ENCODE measurements at places on chromosomes 5 and 9.

- no peak for DNase-seq
These were observed 149.6 kb downstream of the ZNF608 start for GRCh38 chr5:124596595-124597421.

GRCh38 chr5:128243958-128244582 lies 160.5 kb downstream of the SLC12A2 start:
- no peak for DNase-seq

GRCh38 chr9:88813638-88814209 lies 177.5 kb upstream of the S1PR3 start:
- no peak for DNase-seq

GRCh38 chr9:101387871-101388506 lies 3.2 kb upstream of the BAAT start:
- no peak for DNase-seq

GRCh38 chr5:156359476-156359875 lies 32.5 kb downstream of the SGCD start:
- DNase-seq = no peak

GRCh38 chr9:16309082-16309468 lies 561.4 kb downstream of the BNC2 start:
- DNase-seq = no peak

- DNase-seq = no peak
These were observed 7.4 kb downstream of the ADAM19 start for GRCh38 chr5:157568222-157568621.

- peak; percentile 7 for DNase-seq
These were observed 33.5 kb upstream of the CKS2 start for GRCh38 chr9:89277454-89277853.

GRCh38 chr9:121023064-121023463 lies 27.0 kb downstream of the C5 start:
- DNase-seq = no peak

- no peak for DNase-seq
These were observed 5.6 kb upstream of the RNF20 start for GRCh38 chr9:101528015-101528414.

DNA sequence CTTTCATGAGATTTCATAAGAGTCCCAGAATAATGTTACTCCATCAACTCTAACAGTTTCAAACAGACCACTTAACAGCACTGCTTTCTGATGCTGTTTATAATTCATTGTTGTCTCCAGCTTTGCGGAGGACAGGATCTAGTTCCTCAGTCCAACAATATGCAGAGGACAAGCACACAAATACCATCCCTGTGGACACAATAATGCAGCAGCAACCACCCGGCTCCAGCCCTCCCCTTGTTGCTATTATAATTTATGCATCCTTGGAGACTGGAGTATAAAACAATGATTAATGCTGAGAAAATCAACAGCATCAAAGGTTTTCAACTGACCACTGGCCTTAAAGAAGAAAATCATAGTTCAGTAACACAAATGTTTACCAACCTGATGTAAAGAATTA lies 108.3 kb downstream of the DENND1A start:
- no peak for DNase-seq

GRCh38 chr9:130751631-130752355 lies 58.2 kb downstream of the EXOSC2 start:
- DNase-seq = no peak

- DNase-seq = no peak
These were observed 56.6 kb downstream of the SMIM23 start for GRCh38 chr5:171841984-171842776.

DNA sequence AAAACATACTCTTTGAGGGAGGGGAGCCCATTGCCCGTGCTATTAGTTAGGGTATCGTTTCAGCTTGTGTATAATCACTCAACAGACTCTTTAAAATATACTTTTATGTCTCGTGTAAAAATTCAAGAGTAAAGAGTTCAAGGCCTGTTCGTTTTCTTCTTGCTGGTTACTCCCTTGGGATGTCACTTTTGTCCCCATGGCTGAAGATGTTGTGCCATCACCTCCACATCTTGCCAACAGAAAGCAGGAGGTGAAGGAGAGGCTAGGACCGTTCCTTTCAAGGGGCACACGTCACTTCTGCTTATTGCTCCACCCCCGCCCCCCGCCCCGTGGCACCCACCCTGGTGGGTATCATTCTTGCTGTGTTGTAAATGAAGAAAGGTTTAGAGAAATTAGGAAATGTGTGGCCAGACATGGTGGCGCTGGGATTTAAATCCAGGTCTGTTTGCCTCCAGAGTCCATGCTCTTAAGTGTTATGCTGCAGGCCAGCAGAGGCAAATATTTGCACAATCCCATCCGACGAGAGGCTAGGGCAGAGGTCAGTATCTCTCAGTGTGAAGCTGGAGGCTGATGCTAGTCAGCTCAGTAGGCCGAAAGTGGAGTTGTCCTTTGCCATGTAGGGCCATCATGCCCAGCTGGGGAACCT lies 3.0 kb downstream of the MLANA start:
- no peak for DNase-seq

DNA sequence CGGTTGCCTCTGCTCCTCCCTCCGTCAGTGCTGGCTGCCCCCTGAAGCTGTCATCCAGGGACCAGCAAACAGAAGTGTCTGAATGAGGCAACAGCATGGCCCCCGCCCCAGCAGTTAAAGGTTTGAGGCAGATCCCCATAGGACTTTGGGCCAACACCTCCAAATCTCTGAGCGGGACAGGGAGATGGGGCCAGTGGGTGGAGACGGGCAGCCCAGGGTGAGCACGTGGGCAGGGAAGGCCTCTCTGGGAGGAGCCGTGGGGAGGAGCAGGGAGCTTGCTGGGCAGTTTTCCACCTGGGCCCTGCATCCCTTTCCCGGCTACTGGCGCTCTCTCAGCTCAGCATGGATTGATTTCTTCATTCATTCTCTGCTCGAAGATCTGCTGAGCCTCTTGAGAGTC lies 39.1 kb upstream of the NOTCH1 start:
- DNase-seq = no peak

GRCh38 chr9:113998525-113999255 lies 79.4 kb downstream of the AMBP start:
- no peak for DNase-seq

GRCh38 chr5:76225336-76225735 lies 142.2 kb downstream of the SV2C start:
- DNase-seq = no peak

- no peak for DNase-seq
These were observed 7.5 kb upstream of the PRSS3 start for GRCh38 chr9:33787839-33788238.

DNA sequence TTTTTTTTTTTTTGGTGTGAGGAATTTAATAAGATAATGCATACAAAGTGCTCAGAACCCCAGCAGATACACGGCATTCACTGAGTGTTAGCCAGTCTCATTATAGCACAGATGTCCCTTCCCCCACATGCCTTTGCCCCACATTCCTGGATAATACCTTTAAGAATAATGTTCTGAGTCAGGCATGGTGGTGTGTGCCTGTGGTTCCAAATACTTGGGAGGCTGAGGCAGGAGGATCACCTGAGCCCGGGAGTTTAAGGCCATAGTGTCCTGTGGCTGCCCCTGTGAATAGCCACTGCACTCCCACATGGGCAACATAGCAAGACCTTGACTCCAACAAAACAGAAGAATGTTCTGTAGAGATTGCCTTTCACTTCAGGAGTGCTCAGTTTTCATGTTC lies 24.2 kb upstream of the ANKRD18A start:
- DNase-seq = no peak

GRCh38 chr9:94721754-94722153 lies 4.7 kb upstream of the AOPEP start:
- no peak for DNase-seq

GRCh38 chr5:67052034-67052433 lies 144.6 kb downstream of the CD180 start:
- no peak for DNase-seq

DNA sequence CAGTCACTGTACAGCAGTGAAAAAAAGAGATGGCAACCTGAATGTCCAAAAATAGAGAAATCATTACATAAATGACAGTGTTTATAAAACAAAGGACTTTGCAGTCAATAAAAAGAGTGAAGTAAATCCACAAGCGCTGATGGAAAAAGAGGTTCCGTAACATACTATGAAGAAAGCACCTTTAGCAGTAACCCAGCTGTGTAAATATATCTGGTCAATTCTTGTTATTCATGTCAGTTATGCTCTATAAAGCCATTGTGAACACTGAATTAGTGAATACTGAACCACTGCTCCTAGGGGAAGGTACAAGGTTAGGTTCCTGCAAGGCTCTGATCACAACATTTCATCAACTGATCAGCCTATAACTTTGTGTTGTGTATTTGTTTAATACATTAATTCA lies 39.5 kb downstream of the CCNJL start:
- no peak for DNase-seq

DNA sequence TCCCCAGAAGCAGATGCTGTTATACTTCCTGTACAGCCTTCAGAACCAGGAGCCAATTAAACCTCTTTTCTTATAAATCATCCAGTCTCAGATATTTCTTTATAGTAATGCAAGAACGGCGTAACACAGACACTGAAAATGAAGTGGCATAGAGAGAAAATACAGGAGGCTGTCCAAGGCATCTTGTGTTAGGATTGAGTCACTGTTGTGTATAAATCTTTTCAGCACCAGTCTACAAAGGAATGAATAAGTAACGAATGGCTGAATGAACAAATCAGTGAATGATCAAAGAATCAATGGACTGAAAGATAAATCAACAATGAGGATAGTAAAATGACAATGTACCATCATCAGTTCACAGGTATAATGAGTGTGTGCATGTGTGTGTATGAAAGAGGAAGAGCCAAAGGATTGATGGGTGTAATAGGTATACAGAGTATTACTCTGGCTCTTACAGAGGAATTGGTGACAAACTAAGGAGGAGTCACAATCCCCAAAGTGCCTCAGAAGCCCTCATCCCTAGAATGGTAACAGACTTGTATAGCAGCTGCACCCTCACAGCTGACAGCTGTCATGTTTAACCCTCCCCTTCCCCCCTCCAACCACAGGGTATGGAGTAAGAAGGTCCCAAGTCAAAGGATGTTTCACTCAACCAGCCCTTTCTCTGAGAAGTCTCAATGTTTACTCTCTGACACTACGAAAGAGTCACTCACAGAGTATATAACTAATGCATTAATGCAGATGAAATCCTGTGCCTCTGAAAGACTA lies 29.8 kb upstream of the MIER3 start:
- no peak for DNase-seq

- DNase-seq = no peak
These were observed 14.5 kb downstream of the C9orf43 start for GRCh38 chr9:113425072-113425471.

GRCh38 chr9:137318602-137319001 lies 16.5 kb upstream of the NRARP start:
- no peak for DNase-seq

DNA sequence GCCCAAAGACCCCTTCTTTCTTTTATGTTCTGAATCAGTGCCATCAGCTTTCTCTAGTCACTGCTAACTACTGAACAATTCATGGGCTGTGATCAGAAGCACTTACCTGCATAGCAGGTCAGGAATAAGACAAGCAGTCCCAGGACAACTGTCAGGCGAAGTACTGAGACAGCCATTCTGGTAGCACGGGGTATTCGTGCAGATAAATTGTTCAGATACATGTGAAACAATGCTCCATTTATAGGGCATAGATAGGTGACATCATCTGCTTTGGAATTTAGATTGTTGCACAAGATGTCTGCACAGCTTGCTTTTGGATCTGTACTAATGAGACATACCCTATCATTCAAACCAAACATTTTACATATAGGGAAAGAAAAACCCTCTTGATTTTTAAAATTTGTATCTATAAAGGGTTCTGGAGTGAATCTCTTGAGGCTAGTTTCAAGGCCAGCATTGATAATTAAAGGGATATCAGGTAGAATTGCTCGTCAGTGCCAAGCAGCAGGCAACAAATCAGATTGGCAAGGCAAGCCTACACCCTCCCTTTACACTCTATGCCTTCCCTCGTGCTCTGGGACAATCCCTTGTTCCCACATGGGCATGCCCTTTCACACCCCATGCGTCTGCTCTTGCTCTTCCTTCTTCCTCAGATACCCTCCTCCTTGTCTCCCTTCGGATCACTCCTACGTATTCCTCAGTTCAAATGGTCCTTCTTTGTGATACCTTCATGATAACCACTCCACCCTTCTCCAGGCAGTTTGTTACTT lies at the start of gene C5orf46:
Gene C5orf46, minus strand, starts transcription at position 213 of the 770 bp plus-strand sequence. Its CDS starts 37 bp downstream, at position 176.
- DNase-seq = no peak

- no peak for DNase-seq
These were observed 78.3 kb upstream of the IRX1 start for GRCh38 chr5:3517348-3517747.

- peak; percentile 35 for DNase-seq
These were observed 62.5 kb upstream of the ITGA1 start for GRCh38 chr5:52725065-52725746.

- no peak for DNase-seq
These were observed 564.7 kb downstream of the PDE4D start for GRCh38 chr5:59328709-59329296.

DNA sequence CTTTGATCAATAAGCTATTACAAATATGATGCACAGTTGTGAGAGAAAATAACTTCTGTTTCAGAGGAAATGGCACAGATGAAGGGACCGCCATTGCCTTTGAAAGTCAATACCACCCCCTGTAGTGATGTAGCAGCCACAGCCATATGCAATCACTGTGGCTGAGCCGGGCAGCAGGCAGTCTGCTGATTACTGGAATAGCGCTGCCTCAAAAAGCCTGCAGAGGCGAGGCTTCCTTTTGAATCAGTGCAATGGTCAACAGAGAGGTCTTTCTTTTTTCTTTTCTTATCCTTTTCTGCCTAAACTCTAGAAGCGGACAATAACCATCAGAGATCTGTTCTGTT lies 265.1 kb upstream of the TAS2R1 start:
- no peak for DNase-seq

- no peak for DNase-seq
These were observed 128.1 kb downstream of the GIN1 start for GRCh38 chr5:102991802-102992201.

- DNase-seq = no peak
These were observed 16.7 kb upstream of the IQGAP2 start for GRCh38 chr5:76386360-76386759.

GRCh38 chr9:37968228-37968701 lies 64.3 kb upstream of the SLC25A51 start:
- DNase-seq = no peak

GRCh38 chr5:113047234-113047633 lies 70.6 kb downstream of the DCP2 start:
- DNase-seq = no peak

- no peak for DNase-seq
These were observed 1307.2 kb downstream of the EFNA5 start for GRCh38 chr5:106363578-106363977.

GRCh38 chr5:173498286-173498685 lies 118.2 kb downstream of the BOD1 start:
- DNase-seq = no peak

DNA sequence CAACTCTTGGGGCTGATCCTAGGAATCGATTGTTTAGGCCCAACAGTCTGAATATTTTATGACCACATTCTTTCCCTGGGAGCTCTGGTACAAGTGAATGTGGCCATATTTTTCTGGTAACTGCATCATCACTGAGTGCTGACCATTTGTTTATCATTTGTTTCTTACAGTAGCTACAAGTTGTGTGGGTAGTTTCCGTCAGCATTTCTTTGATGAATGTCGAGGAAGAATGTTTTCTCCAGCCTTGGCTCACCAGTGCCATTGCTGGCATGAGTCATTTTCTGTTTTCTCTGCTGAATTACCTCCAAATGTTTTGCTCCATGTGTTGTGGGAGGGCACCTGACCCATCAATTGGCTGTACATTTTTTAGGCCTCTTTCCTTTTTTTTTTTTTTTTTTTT lies 14.1 kb upstream of the CARD19 start:
- DNase-seq = no peak

- DNase-seq = no peak
These were observed 7.3 kb downstream of the PIK3R1 start for GRCh38 chr5:68222824-68223354.

Measured in activated CD4-positive, alpha-beta T cell treated with anti-CD3 and anti-CD28 coated beads, Interleukin-2, amount 50 U/mL, for 4 hours (primary cell).